ENCODE measurements at places on chromosomes 6 and 20.

GRCh38 chr6:164051427-164051826, 636.9 kb downstream of the QKI start:
- DNase-seq = no peak

DNA sequence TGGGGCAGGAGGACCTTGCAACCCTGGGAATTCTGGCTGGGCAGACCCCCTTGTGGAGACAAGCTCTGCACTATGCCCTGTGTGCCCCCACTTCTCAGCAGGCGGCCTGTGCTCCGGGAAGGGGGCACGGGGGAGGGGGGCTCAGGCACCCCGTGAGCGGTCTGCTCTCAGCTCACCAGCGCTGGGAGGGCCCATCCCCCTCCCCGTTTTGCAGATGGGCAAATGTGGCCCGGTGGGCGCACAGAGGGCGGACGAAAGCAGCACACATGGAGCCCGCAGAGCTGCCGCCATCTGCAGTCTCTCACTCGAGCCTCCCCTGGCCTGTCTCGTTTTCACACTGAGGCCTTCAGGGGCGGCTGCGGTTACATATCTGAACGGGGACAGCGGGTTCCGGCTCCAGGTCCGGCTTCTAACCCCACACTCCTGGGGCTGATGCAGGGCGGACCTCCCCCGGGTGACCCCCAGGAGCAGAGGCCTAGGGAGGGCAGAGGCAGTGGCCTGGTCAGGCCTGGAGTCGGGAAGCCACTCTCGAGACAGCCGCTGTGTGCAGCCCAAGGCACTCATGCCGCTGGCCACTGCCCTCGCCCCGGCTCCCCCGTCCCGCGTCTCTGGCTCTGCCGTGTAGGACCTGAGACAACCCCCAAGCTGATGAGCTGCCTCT, 13.9 kb downstream of the CHRNA4 start:
- DNase-seq = no peak

DNA sequence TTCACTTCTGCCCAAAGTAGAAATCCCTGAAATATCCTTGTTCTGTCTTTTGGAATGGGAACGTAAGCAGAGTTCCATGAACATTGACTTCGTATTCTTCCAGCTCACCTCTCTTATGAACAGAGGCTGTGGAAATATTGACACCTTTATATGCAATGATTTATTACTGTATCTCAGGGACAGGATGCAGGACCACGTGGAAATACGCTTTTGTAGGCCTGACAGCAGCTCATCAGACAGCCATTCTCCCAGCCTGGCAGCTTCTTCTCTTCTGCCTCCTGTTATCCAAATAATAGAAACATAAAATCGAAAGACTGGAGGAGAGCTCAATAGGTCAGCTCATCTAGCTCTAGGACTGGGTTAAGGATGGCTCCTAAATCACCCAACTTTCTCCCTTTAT, 106.2 kb upstream of the DTNBP1 start:
- DNase-seq = no peak

DNA sequence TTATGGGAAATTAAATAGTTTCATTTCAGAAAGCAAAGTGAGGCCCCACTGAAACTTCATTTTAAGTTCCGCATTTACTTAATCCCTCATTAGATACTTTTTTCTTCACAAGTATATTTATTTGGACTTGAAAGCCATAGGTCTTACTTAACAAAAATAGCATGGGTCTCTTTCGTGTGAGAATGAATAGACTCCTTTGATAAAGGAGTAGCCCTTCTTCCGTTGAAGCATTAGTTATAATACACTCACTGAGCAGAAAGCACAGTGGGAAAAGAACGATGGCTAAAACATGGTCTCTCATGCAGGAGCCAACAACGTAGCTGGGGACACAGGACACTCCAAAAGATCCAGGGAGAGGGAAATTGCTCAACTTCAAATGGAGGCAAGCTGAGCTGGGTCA, 130.4 kb downstream of the SLC23A2 start:
- DNase-seq = no peak

GRCh38 chr20:17014756-17015366, 212.0 kb upstream of the PCSK2 start:
- no peak for DNase-seq
